ENCODE measurements at places on chromosomes 6 and 20.
A peak's percentile ranks its signal among the peaks of the same experiment; 100 is the strongest.

GRCh38 chr6:135025775-135026174, 28.8 kb downstream of the HBS1L start:
- DNase-seq, result no peak

DNA sequence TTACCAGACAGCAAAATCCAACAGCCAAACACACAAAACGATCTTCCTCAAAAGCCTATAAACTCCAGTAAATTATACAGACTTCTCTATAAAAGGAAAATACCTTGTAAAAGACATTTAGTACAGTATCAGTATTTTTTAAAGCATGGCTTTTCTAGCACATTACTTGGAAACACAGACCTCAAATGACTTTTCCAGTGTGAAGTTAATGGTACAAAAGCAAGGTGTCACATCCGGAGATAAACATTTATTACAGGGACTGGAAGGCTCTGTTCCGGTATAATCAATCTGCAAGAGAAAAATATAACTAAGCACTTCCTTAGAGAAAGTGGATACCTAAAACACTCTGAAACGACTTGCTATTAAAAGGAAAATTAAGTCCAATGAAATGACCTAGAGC, 17.1 kb downstream of the TMEM30A start:
- no peak for DNase-seq

DNA sequence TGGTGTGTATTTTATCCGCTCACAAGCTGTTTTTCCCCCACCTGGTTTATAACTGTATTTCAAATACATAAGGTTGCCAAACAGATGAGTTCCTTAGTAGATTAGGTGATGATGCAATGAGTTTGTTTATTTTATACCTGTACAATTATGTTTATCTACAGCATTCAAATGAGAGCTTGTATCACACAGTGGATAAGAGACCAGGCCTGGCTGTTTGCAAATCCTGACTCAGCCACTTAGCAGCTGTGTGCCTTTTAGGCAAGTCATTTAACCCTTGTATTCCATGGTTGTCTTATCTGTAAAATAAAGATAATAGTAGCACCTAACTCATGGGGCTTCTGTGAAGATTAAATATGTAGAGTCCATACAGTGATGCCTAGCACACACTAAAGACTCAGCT, 143.7 kb downstream of the MOXD1 start:
- peak; percentile 44 for DNase-seq

GRCh38 chr20:37558779-37559178, 31.1 kb upstream of the BLCAP start:
- DNase-seq, result no peak

DNA sequence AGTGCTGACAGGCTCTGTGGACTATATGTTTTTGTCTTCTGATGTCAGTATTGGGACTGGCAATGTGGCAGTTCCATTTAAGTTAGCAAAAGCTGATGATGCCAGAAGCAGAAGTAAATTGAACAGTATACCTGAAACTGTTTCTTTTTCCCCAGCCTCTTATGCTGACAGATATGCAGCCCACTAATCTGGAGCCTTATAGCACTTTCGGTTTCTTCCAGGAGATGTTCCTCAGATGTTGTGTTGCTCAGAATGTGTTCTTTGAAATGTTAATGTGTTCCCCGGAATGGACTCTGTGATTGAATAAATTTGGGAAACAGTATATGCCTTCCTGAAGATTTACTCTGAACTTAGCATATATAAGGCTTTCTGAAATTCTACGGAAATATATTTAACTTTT, 80.7 kb upstream of the MRAP2 start:
- peak; percentile 14 for DNase-seq

- no peak for DNase-seq
Observed at GRCh38 chr6:119444642-119445557, 95.3 kb upstream of the MAN1A1 start.

- DNase-seq, result no peak
Observed at GRCh38 chr6:37531437-37532036, 31.8 kb upstream of the CCDC167 start.

DNA sequence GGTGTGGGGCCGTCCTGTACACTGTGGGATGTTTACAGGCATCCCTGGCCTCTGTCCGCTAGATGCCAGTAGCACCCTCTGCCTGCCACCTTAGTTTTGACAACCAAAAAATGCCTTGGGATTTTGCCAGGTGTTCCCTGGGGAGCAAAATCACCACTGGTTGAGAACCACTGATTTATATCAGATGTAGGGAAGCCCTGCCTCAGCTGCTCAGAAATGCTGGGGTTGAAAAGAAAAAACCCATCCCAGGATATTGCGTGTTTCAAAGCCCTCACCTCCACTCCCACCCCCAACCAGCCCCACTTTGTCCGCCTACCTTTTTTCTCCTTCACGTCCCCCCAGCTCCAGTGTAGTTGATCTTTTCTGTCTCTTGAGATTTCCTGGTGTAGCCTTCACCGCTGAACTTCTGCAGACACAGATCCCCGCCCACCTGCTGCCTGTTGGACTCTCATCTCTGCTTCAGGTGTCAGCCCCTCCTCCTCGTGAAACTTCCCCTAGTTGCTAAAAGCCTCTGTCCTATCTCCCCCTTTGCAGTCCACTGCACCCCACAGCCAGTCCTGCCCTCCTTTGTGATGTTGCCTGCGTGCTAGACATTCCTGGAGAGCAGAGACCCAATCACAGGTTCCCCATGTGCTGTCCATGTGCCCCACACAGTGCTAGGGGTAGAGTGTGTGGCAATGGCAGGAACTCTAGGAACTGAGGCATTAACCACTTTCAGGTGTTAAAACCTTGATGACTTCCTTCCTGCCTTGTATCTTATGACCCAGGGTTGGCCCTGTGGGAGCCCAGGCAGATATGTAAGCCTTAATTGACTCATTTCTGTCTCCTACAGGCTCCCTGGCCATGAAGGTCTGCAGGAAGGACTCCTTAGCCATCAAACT, 98.9 kb downstream of the TBC1D7 start:
- peak; percentile 72 for DNase-seq

DNA sequence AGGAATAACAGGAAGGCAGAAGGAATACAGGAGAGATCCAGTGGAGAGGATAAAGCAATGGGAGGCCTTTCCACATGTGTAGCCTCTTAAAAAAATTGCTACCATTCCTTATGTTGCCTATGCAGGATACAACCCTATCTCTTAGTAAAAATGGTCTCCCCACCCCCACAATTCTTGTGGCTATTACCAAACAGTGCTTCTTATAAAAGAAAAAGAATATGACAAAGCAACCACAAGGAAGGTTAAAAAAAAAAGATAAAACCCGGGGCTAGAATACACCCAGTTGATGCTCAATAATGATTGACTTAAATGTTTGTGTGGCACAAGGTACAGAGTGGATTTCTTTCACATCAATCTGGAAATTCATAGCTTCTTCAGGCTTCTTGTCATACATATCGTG, 250.9 kb downstream of the HIVEP2 start:
- DNase-seq, result no peak

- DNase-seq, result peak; percentile 89
Observed at GRCh38 chr20:31590717-31591225, 14.3 kb upstream of the ID1 start.

- DNase-seq, result no peak
Observed at GRCh38 chr20:43765916-43766315, 39.1 kb upstream of the GTSF1L start.

GRCh38 chr6:72564231-72564630, 57.6 kb upstream of the KCNQ5 start:
- no peak for DNase-seq

- DNase-seq, result peak; percentile 53
Observed at GRCh38 chr20:59403261-59403961, 103.0 kb downstream of the EDN3 start.

DNA sequence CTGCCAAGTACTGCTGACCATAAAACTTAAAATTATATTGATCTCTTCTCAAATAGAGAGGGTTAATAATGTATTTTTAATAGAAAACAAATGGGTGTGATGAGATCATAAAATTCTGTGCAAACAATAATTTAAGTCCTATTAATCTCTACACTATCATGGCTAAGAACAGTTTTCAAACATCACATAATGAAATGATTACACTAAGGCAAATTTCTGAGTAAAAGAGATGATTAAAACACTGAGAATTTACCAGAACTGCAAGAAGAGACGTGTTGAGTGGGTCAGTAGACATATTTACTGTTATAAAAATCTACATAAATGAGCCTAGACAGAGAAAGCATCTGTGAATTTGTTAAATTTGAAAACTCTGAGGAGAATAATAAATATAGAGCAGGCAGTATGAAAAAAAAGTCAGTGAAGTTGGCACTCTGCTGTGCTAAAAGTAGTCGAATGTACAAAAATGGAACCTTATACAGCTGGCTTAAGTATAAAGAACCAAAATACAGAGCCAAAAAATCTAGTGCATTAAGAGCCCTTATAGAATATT, 302.6 kb upstream of the MANEA start:
- DNase-seq, result no peak

GRCh38 chr6:31559958-31560696, 12.0 kb upstream of the LTA start:
- peak; percentile 83 for DNase-seq

DNA sequence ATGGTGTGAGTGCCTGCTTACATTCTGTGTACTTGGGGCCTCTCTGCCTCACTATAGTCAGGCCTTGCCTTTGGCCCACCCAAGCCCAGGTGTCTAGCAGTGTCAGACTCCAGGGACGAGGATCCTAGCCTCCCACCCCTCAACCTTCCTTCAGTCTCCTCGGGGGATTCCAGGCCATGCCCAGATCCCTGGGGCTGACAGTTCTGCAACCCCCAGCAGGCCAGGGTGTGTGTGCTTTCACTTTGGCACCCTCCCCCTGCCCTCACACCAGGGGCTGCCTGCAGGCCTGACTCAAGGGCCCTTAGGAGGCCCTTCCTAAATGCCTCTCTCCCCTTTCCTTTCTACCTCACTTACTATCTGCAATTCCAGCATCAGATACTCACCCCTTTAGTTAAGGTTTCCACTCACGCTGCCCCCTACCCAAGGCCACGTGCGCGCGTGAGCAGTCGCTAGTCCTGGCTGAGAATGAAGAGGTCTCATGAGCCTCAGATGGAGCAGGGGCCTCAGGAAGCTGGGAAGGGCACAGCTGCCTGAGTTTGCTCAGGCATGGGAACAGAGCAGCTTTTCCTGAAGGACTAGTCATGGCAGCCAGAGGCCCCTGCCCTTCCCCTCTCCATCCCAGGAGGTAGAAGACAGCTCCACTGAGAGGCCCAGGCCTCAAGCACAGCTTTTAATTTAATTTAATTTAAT, 859 bp upstream of the CLPS start:
- DNase-seq, result no peak

DNA sequence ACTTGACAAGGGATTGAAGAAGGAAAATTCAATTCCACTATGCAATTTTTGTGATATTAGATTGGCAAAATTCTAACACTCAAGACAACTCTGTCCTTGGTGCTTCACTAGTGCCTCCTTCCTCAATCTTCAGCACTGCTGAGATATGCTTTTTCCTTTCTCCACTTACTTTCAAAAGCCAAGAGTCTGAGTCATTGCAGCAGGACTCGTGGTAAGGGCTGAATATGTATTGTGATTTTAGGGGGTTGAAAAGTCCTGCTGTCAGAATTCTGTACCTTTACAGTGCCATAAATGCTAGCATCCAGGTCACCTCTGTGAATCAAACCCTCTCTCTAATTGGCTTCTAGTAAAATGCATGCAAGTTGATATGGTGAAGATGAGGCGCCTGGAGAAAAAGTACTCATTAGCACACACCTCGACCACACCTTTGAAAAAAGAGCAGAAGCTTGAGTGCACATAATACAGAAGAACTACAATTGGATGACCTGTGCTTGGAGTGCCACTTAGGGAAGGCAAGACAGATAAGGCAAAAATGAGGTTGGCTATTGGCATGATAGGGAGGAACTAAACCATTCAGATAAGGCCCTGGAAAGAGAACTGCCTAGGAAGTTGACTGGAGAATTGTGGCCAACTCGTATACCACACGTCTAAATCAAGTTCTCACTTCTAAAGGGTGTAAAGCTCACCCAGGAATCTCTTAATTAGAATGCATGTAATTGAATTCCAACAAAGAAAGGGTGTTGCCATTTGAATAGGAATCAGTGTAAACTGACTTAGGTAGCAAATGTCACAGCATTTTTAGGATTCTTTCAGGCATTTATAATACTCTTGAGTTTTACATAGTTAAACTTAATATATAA, 43.6 kb upstream of the FAM83B start:
- DNase-seq, result peak; percentile 87

GRCh38 chr6:169072127-169073042, 181.3 kb downstream of the THBS2 start:
- DNase-seq, result no peak

DNA sequence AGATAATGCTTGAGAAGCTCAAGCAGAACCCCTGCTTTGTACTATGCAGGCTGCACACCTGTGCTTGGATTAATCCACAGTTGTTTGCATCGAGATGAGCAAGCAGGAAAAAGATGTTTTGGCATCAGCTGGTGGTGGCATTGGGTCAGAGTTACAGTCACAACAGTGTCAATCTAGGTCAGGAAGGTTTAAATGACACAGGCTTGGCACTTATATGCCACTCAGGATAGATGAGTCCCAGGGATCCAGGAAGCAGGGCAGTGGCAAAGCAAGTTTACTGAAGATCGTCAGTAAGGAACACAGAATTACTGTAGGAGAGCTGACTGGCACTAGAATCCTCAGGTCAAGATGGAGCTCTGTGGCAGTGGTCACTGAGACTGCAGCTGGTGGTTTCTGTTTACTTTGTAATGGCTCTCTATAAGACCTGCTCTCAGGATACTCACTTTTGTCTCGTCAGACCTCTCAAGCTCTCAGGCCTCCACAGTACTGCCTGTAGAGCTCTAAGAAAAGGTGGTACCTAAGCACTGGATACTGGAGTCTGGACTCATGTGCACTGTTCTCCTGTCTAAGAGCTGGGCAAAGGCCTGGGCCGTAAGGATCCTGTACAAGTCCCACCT, 110.1 kb upstream of the HS3ST5 start:
- DNase-seq, result no peak

- peak; percentile 64 for DNase-seq
Observed at GRCh38 chr6:156778454-156779205, 1.5 kb downstream of the ARID1B start.

DNA sequence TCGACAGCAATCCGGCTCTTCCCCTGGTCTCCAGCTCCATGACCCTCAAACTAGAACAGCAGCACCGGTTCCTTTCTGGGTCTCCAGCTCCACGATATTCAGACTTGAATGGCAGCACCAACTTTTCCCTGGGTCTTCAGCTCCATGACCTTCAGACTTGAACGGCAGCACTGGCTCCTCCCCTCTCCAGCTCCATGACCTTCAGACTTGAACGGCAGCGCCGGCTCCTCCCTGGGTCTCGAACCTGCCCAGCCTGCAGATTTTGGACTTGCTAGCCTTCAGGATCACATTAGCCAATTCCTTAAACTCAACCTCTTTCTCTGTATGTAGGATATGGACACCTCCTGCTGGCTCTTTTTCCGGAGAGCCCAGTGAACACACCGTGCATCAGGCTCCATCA, 350.9 kb downstream of the PREX1 start:
- DNase-seq, result no peak
